ENCODE measurements at places on chromosomes 5 and 9.

DNA sequence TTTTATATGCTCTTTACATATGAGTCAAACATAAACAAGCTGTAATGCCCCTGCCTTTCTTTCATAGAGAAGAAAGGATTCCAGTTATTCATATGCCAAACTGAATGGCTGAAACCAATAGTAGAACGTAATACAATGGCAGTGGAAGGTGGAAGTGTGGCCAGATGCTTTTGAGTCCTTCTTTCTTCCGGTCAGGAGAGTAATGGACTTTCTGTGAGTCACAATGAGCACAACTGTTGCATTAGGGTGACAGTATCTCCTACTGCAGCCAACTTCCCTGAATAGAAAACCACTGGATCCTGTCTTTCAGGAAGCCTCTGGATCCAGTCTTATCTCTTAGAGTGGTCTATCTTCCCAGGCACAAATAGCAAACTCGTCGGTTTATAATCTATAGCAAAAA, 855.2 kb downstream of the MAT2B start:
- no peak for DNase-seq

GRCh38 chr5:159854916-159855315, 61.4 kb upstream of the ADRA1B start:
- no peak for DNase-seq

- DNase-seq: no peak
Measured at GRCh38 chr9:132609829-132610228, 27.4 kb downstream of the BARHL1 start.

DNA sequence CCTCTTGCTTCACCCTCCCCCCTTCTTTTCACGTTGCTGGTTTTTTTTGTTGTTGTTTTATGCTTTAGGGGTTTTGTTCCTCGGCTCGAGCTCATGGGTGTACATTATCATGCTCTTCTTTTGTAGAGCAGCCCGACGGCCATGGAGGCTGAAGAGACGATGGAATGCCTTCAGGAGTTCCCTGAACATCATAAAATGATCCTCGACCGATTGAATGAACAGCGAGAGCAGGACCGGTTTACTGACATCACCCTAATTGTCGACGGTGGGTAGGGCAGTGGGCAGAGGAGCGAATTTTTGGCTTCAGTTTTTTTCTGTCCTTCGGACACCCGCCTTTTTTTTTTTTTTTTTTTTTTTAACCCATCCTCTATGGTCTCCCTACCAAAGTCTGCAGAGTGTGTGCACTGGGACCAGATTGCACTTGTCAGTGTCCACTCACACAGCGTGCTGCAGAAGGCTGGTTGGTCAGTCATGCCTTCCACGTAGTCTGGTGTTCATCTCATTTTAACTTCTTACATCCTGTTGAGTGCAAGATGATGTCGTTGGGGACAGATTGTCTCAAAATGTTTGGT, 1.3 kb downstream of the ZNF131 start:
- DNase-seq: no peak

GRCh38 chr9:78064075-78064474, 32.5 kb upstream of the GNAQ start:
- DNase-seq: no peak

GRCh38 chr9:98838155-98838867, 30.8 kb downstream of the GALNT12 start:
- no peak for DNase-seq

- no peak for DNase-seq
Measured at GRCh38 chr9:74117151-74117550, 380.0 kb upstream of the RORB start.

GRCh38 chr5:87300176-87300575, 32.5 kb downstream of the RASA1 start:
- DNase-seq: no peak

DNA sequence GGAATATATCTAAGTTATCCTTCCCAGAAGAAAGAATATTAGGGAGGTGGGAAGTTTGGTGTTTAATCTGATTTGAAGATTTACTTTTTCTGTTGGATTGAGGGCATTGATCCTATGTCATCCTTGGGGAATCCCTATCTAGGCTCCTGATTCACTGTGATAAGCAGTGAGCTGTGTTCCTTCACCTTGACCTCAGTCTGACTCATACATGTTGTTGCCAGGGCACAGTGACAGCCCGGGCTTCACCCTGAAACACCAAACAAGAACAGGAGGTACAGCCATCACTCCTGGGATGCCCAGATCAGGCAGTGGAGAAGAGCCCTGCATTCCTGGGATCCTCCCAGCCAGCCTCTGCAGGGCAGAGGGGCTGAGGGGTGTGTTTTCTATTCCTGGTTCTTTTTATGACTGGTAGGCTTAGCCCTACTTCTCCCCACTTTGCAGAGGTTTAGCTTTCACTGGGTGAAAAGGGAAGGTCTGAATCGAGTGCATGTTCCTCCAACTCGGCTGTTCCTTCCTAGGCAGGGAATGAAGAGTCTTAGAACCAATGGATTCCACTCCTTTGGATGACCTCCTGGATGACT, 3.1 kb upstream of the FAM53C start:
- DNase-seq: no peak

DNA sequence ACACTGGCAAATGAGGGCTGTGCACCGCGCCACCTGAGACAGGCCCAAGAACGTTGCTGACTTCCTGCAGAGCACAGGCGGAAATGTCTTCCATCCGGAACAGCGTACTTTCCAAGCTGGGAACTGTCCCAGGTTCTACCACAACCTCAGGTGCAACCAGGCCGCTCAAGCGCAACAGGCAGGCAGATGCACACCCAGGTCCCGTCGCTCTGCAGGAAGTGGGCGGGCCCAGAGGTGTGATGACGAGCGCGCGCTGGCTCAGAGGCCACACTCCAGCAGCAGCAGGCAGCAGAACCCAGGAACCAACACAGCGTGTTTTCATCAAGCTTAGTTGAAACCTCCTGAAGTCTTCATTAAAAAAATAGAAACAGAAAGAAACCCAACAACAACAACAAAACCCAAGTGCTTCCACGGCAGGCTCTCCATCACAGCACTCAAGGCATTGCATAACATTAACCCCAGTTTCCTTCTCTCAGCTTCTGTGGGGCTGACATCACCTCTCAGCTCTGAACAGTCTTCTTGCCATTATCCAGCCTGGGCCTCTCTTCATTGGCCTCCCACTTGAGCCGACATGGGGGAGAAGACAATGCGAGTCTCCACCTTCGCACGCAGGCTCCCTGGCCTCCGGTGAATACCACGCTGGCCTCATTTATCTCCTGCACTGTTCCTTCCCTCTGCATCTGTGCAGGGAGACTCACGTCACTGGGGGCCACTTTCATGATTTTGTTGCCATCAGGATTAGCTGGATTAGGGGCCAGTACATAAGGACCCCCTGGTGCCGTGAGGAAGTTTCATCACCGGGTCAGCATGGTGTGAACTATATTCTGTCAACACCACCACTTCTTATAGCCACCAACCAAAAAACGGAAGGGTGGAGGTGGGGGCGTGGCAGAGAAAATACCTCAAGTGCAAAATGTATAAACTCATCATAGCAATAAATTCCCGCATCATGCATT, 22.1 kb downstream of the PTCH1 start:
- peak; percentile 83 for DNase-seq

- DNase-seq: no peak
Measured at GRCh38 chr9:85408494-85408893, 333.3 kb downstream of the AGTPBP1 start.

DNA sequence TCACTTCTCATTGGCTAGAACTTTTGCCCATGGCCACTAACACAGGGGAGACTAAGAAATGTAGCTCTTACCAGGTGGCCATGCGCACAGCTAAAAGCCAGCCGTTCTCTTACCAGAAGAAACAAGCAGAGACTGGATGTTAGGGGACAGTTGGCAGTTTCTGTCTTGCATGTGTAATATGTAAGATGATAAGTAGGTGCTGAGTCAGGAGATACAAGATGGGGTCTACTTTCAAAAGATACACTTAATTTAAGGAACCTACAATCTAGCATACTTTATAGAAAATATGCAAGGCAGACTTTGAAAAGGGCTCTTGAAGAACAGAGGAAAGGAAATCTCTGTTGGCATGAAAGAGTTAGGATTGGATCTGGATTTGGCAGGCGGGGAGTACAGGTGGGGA, 244.5 kb downstream of the ZSWIM6 start:
- no peak for DNase-seq

- DNase-seq: no peak
Measured at GRCh38 chr9:81861644-81862043, 66.6 kb upstream of the SPATA31D4 start.

- DNase-seq: no peak
Measured at GRCh38 chr9:120616966-120617935, 37.3 kb upstream of the CDK5RAP2 start.

DNA sequence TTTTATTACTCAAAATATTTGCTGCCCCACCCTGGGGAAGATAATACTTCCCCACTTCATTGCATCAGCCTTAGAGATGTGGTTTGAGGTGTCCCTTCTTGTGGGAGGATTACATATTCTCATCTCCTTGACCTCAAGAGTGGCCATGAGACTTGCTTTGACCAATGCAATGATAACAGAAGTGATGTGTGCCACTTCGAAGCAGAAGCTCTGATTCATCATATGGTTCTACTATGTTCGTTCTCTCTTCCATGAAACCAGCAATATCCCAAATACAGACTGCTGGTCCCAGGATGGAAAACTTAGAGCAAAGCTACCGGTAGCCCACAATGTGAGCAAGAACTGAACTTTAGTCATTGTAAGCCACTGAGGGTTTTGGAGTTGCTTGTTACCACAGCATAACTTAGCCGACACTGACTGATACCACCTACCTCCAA, 92.0 kb downstream of the THBS4 start:
- DNase-seq: no peak

DNA sequence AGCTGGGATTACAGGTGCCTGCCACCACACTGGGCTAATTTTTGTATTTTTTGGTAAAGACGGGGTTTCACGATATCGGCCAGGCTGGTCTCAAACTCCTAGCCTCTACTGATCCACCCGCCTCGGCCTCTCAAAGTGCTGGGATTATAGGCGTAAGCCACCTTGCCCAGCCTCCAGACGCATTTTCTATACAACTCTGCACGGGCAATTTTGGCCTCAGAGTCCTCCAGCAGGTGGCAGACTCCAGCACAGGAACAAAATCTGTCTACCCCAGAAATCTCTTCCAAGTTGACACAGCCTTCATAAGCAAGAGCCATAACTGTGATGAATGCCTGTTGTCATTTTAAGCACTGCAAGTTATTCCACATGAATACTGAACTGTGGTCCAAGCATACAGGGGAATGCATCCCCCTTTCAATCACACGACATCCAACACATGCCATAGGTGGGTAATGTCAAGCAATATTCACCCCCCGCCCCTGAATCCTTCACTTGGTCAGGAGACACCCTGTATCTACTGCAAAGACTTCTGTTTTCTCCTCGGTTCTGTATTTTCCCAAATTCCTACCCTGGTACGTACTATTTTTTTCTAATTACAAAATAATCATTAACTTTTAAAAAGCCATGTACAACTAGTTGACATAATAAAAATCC, 50.8 kb downstream of the ALDH7A1 start:
- DNase-seq: peak; percentile 14

GRCh38 chr5:95711501-95712346, 19.4 kb upstream of the RHOBTB3 start:
- no peak for DNase-seq

- no peak for DNase-seq
Measured at GRCh38 chr9:93477397-93477796, 24.0 kb upstream of the FAM120AOS start.

- DNase-seq: no peak
Measured at GRCh38 chr9:89993678-89994630, 389.1 kb downstream of the GADD45G start.

- no peak for DNase-seq
Measured at GRCh38 chr9:37700131-37700530, 49.4 kb downstream of the FRMPD1 start.

- DNase-seq: no peak
Measured at GRCh38 chr9:38144421-38144820, 75.4 kb upstream of the SHB start.

DNA sequence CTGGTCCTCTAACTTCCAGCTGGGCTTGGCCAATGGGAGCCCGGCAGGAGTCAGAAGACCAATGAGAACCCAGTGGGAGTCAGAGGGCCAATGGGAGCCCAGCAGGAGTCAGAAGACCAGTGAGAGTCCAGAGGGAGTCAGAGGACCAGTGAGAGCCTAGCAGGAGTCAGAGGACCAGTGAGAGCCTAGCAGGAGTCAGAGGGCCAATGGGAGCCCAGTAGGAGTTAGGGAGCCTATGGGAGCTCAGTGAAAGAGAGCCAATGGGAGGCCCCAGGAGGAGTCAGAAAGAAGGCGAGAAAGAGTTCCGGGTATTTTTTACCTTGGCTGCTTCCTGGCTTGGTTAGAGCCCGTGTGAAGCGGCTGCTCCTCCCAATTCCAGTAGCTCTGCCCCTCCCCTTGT, 191.0 kb downstream of the GABBR2 start:
- DNase-seq: no peak

GRCh38 chr9:77210116-77210515, 32.8 kb downstream of the VPS13A start:
- no peak for DNase-seq

DNA sequence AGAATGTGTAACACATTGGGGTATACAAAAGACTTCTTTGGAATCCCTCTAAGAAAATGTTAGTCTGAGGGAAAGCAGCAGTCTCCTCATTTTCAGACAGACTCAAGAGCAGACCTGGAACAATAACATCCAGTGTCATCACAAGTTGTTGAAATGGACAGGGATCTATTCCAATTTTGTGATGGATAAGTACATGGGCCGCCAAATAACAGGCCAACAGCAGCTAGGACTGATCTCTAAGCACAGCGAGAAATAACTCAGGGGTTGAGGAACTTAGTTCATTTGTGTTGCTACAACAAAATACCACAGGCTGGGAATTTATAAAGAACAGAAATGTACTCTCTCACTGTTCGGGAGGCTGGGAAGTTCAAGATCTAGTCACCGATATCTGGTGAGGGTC, 7.6 kb upstream of the ITGA2 start:
- no peak for DNase-seq

GRCh38 chr9:131481441-131482342, 21.0 kb upstream of the POMT1 start:
- no peak for DNase-seq

Data from stimulated activated CD4-positive, alpha-beta T cell treated with anti-CD3 and anti-CD28 coated beads, Interleukin-4, amount 100 ng/mL, for 4 hours (primary cell).